AG09309 (cell line): ENCODE measurements at places on chromosomes 1 and 21.

DNA sequence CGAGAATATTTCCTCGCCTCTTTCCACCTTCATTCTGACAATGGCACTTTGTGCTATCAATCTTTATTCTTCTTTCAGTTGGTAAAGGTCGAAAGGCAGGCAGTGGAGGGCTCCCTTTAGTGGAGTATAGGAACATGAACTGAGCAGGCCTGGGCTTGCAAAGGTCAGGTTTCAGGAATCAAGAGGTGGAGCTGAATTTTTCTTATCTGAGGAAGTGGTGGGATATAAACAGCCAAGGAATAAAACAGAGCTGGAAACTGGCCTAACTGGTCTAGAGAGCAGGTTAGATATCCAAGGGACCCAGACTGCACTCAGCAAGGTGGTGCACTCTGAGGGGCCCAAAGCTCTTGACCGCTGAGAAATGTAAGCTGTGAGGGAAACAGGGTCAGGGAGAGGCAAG lies 99.1 kb downstream of the PLA2G4A start:
- no peak for DNase-seq

GRCh38 chr1:41880261-41880660 lies 38.5 kb downstream of the HIVEP3 start:
- no peak for DNase-seq

GRCh38 chr1:168261390-168261789 lies 19.3 kb upstream of the TBX19 start:
- peak; percentile 45 for DNase-seq

DNA sequence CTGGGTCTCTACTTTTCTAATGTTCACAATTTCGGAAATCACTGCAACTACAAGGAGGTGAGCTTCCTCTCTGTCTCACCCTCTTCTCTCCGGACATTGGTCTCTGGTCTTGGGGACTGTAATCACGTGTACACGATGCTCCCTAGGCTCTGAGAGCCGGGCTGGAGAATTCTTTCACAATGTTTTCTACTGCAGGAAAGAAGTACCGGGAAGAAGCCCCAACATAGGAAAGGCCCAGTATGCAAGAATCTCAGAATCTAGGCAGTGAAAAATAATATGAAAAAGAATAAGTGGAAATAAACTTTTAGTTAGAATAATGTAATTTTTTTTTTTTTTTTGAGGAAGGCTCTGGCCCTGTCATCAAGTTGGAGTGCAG lies 13.5 kb upstream of the HJV start:
- DNase-seq = no peak

GRCh38 chr1:81834921-81835698 lies 34.4 kb downstream of the ADGRL2 start:
- no peak for DNase-seq

DNA sequence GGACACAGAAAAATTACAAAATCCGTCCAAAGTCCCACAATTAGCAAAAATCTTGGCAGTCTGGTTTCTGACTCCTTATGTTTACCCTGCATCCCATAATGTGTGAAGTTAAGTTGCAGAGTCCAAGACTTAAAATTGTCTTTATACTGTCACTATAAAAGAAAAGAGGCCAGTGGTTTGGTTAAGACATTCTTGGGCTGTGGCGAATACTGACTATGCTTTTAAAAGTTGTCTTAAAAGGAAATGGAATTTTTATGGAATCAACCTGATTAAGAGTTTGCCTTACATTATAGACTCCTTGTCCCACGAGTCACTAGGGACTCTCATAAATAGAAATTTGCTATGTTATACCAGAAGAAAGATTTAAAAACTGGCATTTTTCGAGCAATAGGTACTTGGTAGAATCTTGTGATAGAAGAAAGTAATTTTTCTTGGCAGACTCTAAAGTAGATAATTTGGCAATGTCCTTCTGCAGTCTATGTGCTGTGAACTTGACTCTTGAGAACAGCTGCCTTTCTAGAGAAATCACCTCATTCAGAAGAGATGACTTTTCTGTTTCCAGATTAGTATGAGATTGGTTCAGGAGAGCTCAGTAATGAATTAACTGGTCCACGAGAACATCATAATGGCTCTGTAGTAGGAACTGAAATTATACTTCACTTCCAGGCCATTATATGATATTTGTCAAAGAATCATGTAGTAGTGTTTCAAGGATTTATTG lies 31.8 kb downstream of the NTNG1 start:
- no peak for DNase-seq

DNA sequence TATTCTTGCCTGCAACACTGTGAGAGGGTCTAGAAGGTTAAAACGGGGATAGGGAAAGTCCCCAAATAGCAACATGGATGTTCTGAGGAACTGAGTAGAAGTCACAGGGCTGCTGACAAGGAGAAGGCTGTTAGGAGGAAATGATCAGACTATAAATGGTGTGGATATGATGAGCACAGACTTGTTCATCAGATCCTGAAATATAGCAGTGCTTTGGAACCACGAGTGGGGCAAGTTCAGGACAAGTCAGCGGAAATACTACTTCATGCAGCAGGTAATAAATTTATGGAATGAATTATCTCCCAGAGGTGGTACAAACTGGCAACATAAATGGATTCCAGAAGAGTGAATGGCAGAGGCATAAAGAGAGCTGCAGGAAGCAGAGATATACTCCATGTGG lies 3.2 kb upstream of the KIAA0040 start:
- DNase-seq = no peak

- DNase-seq = no peak
Observed at GRCh38 chr1:6367381-6368012, 26.1 kb downstream of the ACOT7 start.

DNA sequence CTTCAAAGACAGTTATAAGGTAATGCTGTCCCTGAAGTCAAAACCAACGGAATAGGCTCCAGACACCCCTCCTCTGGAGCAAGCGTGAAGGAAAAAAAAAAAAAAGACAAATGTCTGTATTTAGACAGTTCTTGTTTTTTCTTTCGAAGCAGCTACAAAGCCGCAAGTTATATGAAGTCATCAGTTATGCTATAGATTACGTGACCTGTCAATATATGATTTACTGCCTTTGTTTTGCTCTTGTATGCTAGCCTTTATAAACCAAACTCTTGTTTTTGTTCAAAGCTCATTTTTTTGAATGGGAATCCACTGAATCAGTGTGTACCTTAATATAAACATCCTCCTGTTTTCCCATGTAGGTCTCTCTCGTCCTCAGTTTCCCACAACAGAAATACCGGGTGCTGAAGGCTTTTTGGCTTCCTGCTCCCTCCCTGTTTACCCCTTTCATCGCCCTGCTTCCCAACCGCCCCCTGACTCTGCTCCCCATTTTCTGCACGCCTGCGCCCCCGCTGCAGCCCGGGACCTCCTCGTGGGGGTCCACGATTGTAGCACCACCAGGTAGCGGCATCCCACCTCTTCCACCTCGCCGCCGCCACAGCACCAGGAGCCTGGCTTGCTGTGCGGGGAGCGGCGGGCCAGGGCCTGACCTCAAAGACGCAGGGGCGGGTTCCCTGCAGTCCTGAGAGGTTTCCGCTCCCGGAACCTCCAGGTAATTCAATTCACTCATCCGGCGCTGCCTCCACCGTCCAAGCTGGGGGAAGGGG lies 5.2 kb upstream of the ZNF678 start:
- no peak for DNase-seq

DNA sequence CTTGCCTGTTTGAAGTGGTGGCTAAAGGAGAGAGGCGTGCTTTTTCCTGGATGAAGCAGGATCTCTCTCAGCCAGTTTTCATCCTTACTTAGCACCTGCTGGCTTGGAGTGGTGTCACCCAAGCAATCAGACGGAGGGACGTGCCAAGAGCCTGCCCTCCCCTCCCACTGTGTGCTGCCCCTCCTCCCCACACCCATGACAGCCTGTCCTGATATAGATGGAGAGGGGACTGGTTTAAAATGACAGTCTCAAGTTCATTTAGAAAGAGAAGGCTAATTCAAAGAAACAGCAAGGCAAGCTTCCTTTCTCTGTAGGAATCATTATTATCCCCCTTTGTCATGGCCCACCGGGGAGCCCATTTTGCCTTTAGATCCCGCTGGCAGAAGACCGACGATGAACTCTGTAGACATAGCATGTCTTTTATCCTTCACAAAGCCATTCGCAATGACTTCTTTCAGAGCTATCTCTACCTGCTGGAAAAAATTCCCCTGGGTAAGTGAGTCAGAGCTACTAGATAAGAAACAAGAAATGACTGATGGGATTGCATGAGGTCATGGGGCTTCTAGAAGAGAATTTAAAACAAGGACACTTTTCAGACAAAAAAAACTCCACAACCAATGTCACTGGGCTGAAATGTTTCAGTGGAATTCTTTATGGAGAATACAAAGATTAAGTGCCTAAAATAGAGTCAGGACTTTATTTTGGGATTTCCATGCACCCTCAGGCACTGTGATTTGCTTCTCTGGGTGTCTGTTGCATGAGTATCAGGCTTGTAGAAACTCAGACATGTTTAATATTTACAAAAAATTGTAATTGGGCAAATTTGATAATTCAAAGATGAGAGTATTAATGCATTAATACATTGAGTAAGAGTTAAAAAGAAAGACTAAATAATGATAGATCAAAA lies at the start of gene NTMT2:
NTMT2 (plus strand) TSS at position 190 of the 907 bp plus-strand sequence; CDS start at position 339, 149 bp downstream.
- DNase-seq = no peak

GRCh38 chr1:87108228-87108627 lies 193.8 kb downstream of the HS2ST1 start:
- DNase-seq = no peak

GRCh38 chr1:160078512-160079195 lies 2.7 kb upstream of the KCNJ9 start:
- DNase-seq = no peak
